ENCODE measurements at places on chromosomes 13 and 19.

- DNase-seq = no peak
Measured at GRCh38 chr19:18307271-18307681, 15.6 kb downstream of the LSM4 start.

DNA sequence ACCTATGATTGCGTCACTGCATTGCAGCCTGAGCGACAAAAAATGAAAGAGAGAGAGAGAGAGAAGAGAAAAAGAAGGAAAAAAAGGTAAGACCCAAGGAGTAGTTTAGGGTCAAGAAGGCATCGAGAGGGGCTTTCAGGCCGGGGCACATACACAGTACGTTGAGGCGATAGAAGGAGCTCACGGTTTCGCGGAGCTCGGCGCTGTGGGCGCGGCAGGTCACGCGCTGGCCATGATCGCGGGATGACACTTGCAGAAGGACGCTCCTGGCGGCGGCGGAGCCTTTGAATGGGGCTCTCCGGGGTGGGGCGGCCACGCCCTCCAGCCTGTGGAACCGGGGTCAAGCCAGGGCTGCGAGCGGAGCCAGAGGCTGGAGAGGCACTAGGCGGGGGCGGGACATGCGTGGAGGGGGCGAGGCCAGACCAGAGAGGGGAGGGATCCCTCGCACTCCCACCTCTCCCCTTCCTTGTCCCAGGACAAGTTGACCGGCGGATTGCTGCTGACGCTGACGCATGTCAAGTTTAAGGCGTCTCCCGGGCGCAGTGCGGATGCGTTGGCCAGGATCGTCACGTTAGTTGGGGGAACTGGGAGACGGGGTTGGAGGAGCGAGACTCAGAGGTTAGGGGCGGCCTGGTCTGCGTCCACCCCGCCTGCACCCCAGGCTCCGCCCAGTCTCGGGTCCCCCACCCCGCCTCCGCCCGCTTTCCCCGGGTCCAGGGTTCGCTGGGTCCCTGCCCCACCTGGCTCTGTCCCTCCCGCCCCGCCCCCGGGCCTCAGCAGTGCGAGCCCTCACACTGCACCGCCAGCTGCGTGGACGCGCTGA lies 6.9 kb downstream of the NPHS1 start:
- no peak for DNase-seq

GRCh38 chr19:16106121-16106520 lies 5.6 kb upstream of the RAB8A start:
- no peak for DNase-seq

GRCh38 chr13:112995395-112996191 lies 26.6 kb downstream of the MCF2L start:
- no peak for DNase-seq

- DNase-seq = no peak
Measured at GRCh38 chr13:67299072-67299635, 69.0 kb upstream of the PCDH9 start.

- DNase-seq = no peak
Measured at GRCh38 chr19:54189145-54189734, at the start of gene MBOAT7. Gene MBOAT7, minus strand, starts transcription at chr19:54189580. Its CDS starts 1,072 bp downstream, at chr19:54188508.

- DNase-seq = no peak
Measured at GRCh38 chr19:45577111-45577905, 7.3 kb downstream of the OPA3 start.

GRCh38 chr13:84925443-84925842 lies 873.8 kb downstream of the SLITRK6 start:
- DNase-seq = no peak

DNA sequence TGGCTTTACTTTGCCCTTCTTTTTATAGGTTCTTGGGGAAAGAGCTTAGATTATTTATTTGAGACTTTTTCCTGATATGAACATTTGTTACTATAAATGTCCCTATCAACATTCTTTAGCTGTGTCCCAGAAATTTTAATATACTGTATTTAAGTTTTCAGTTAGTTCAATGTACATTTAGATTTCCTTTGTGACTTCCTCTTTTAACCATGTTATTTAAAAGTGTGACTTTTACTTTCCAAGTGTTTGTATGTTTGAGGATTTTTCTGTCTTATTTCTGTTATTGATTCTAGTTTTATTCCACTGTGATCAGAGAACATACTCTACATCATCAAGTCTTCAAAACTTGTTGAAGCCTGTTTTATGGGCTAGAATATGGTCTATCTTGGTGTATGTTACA lies 72.7 kb upstream of the SPRY2 start:
- no peak for DNase-seq

- peak; percentile 59 for DNase-seq
Measured at GRCh38 chr19:48660852-48661710, 11.7 kb downstream of the NTN5 start.

DNA sequence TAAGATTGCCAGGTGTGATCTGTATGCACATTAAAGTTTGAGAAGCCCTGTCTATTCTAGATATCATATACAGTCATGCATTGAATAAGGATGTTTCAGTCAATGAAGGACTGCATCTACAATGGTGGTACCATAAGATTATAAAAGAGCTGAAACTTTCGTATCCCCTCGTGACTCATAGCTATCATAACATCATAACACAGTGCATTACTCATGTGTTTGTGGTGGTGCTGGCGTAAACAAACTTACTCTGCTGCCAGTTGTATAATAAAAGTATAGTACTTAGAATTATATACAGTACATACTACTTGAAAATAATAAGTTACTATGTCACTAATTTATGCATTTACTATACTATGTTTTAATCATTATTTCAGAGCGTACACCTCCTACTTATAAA lies 489.3 kb downstream of the GPC6 start:
- no peak for DNase-seq

DNA sequence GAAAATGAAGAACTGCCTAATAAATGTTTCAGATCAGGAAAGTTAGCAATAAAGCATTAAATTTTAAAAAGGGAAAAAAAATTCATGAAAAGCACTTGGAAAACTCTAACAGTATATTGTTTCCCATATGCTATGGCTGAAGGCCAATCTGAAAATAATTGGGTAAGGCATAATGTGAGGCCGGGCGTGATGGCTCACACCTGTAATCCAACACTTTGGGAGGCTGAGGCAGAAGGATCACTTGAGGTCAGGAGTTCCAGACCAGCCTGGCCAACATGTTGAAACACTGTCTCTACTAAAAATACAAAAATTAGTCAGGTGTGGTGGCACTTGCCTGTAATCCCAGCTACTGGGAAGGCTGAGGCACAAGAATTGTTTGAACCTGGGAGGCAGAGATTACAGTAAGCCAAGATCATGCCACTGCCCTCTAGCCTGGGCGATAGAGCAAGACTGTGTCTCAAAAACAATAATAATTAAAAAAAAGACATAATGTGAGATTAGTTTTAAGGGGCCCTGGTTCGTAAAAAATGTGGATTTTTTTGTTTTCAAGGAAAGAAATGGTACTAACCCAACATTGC lies 15.2 kb downstream of the INTS6 start:
- DNase-seq = no peak

GRCh38 chr13:81326913-81327312 lies 986.0 kb upstream of the SPRY2 start:
- no peak for DNase-seq

- DNase-seq = no peak
Measured at GRCh38 chr13:78046331-78046730, 127.7 kb upstream of the EDNRB start.

- DNase-seq = no peak
Measured at GRCh38 chr13:110034031-110034549, 247.7 kb upstream of the IRS2 start.

DNA sequence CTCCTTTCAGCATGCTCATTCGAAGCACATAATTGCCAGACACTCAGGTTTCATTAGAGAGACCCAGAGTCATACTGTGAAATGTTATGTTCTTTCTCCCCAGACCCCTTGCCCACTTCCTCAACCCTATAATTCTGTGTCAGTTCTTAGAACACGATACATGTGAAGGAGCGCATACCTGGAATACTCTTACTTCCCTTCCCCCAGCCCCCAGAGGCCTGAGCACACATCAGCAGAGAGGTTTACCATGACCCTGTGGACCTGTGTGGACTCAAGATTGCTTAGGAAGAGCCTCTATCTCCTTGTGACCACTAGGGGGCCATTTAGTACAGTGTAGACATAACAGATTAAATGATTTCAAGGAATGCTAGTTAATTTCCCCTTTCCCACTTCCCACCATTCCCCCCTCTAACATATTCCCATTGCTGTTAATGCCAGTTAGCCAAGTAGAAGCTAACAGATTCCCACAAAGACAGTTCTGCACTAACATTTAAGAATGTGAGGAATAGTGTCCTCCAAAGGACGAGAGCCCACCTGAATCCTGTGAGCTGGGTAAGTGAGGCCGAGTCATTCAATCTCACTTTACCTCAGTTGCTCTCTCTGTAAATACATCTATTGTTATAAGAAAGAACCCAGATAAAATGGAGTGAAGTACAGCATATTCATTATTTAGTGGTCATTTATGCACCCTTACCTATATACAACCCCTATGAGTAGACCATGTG lies 154.2 kb upstream of the MAB21L1 start:
- no peak for DNase-seq

DNA sequence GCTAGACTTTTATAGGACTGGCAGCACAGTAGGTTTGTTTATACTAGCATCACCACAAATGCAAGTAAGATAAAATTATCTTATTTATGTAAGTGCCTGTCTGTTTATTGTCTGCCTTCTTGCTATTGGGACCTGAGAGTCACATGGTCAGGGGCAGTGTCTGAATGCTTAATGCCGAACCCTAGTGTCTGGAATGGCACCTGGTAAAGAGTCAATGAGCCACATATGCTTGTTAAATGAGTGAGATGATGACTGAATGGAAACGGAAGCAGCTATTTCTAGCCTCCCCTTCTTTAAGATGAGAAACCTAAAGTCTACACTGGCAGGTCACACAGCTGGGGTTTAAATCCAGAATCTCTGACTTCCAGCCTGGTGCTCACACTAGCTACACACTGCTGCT lies 92.2 kb downstream of the STOML3 start:
- DNase-seq = no peak

DNA sequence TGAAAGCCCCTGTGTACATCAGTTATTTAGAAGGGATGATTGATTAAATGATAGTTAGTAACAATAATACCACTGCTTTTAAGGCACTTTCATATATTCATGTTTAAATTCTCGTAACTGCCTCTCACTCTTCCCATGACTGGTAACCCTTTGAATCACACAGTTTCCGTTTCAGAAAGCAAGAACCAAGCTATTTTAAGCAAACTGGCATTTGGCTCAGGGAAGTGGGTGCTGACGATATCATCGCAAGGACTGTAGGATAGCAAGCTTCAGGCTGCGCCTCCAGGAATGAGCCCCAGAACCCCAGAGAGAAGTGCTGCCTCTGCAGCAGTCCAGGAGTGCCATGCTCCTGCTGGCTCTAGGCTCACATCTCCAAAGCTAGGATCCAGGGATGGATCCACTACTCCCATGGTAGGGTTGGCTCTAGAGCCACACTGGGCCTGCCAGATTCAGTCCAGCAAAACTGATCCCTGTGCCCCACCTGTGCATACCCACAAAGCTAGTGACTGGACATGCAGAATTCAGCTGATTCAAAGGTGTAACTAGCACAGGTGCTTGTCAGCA lies 313.5 kb downstream of the SLC7A1 start:
- no peak for DNase-seq

DNA sequence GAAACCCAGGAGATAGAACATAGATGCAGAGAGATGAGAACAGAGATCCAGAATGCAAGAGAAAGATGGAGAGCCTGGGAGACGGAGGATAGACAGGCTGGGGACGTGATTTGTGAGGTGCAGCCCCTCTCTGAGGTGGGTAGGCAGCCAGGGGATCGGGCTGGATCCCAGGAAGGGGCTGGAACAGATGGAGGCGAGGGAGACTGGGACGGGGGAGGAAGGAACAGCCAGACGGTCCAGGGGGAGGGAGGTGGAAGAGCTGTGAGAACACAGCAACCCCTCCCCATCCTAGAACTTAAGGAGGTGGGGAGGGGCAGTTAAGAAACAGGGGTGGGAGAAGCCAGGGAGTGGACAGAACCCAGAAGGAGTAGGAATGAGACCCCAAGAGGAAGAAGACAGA lies 3.1 kb downstream of the SLC17A7 start:
- DNase-seq = no peak

- DNase-seq = no peak
Measured at GRCh38 chr19:18507021-18507726, 14.7 kb downstream of the ELL start.

DNA sequence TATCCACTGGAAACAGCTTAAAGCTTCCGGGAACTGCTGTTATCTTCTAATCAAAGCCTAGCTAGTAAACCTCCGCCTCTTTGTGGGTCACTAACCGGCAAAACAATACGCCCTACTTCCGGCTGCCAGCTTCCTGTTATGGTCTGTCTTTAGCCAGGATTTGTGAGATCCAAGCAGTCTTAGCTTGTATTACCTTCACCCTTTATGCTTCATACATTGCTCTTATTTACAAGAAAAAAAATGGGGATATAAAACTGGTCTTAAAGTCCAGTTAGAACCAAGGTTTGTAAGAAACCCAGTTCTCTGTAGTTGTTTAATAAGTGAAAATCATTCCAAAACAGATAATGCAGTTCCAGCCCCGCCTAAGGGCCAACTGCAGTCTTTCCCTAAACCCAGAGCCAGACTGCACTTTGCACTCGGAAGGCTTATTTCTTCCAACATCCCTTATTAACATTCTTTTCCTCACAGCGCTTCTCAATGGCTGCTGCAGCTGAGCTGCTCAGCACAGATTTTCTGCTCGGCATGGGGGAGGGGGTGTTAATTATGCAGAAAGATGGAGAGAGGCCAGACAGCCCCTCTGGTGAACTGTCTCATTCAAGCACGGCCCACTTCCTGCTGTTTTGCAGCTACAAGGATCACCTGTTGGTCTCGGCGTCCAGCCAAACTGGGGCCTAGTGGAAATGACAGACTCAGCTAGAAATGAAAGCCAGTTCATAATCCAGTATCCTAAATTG lies 368.4 kb downstream of the KLF12 start:
- DNase-seq = peak; percentile 12

GRCh38 chr13:72505376-72505775 lies 222.1 kb downstream of the MZT1 start:
- DNase-seq = no peak

- DNase-seq = no peak
Measured at GRCh38 chr13:67588607-67589006, 358.5 kb upstream of the PCDH9 start.

DNA sequence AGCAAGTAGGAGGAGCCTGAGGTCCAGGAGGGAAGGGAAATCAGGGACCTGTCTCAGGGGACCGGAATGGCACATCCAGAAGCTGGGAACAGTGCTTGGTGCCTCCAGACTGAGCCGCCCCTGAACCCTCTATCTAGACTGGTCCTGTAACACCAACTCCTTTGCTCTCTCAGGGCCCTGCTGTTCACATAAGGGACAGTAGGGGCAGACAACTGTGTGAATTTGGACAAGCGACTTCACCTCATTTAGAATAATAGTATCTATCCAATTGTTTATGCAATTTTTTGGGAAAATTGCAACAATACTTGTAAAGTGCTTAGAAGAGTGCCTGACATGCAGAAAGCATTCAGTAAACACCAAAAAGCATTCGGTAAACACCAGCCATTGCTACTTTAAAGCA lies 14.0 kb downstream of the SYMPK start:
- no peak for DNase-seq
